ENCODE measurements at places on chromosomes 11 and 22. TPM values are rescaled to one million over a fixed set of nuclear protein-coding genes. Genes with fewer than 3 reads are reported as not detected.

The ARL14EP gene
- 31.9 TPM for total RNA-seq

The P2RY2 gene
- total RNA-seq: 0.28 TPM

The CNGA4 gene
- 0.19 TPM for total RNA-seq

The AGBL2 gene
- total RNA-seq: 0.58 TPM

The GP1BB gene
- total RNA-seq: 0.77 TPM

The AIFM3 gene
- 0.56 TPM for total RNA-seq

The IL17REL gene
- total RNA-seq: not detected

The MMP3 gene
- total RNA-seq: 0.19 TPM

The OR10A2 gene
- not detected for total RNA-seq

The DUSP8 gene
- total RNA-seq: 0.28 TPM

The EMID1 gene
- 0.28 TPM for total RNA-seq

The ARHGAP42 gene
- 13.0 TPM for total RNA-seq

The HEPHL1 gene
- not detected for total RNA-seq

The ACCS gene
- 7.9 TPM for total RNA-seq

The ZC3H12C gene
- total RNA-seq: 16.1 TPM

The GDPD4 gene
- not detected for total RNA-seq

The THRSP gene
- total RNA-seq: not detected

The PKDREJ gene
- total RNA-seq: not detected

The YPEL4 gene
- 2.8 TPM for total RNA-seq

The SCUBE1 gene
- not detected for total RNA-seq

The PATE1 gene
- total RNA-seq: not detected

The HBE1 gene
- not detected for total RNA-seq

The PPME1 gene
- 44.3 TPM for total RNA-seq

The PDGFD gene
- 13.0 TPM for total RNA-seq
